ENCODE measurements at places on chromosomes 3 and 15.

- DNase-seq = no peak
Measured at GRCh38 chr3:127158614-127159229, 34.2 kb upstream of the PRR23E start.

GRCh38 chr3:8532251-8532871 is 30.7 kb downstream of the LMCD1 start:
- DNase-seq = no peak

GRCh38 chr3:55014081-55014480 is 86.2 kb upstream of the LRTM1 start:
- DNase-seq = peak; percentile 63

- no peak for DNase-seq
Measured at GRCh38 chr3:51684971-51685751, 14.1 kb downstream of the TEX264 start.

GRCh38 chr3:107456501-107456900 is 66.3 kb upstream of the BBX start:
- DNase-seq = no peak

DNA sequence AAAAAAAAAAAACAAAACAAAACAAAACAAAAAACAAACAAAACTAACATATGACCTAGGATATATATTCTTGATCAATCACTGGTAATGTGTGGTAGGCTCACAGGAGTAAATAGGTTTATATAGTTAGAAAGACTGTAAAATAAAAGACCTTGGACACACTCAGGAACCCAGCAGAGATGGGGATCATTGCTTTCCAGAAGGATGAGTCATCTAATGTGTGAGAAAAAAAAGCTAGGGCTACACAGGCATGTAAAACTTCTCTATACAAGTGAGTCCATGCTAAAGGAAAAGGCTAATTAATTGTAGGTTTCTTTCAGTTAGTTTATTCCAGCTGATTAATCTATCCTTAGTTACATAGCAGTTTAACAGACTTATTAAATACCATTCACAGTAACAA is 710.3 kb upstream of the ARPP21 start:
- no peak for DNase-seq

GRCh38 chr3:186239321-186239720 is 122.7 kb downstream of the DGKG start:
- DNase-seq = no peak
